ENCODE measurements at places on chromosomes 7 and 10.

- DNase-seq: no peak
Measured at GRCh38 chr7:118054529-118054928, 129.4 kb upstream of the LSM8 start.

DNA sequence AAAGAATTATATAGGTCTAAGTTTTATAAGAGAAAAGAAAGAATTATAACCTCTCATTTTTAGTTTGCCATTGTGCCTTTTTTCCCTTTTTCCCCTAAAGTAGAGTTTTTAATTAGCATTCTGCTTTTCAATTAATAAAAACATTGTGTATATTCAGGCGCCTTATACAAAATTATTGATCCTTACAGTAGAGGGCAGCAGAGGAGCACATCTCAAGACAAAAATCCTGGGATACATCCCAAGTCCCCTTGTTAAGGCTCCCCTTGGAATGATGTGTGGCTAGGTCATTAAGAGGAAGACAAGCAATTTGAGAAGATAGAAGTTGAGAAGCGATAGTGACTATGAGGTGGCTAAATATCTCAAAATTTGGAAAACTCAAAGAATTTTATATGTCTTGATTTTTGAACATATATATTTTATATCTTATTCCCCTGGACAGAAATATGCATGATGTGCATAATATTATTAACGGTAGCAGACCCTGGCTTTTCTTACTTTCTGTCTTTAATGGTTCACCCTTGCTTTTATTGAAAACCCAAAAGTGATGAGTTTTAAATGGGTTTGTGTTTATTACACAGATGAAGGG is 19.1 kb upstream of the TPK1 start:
- DNase-seq: no peak

DNA sequence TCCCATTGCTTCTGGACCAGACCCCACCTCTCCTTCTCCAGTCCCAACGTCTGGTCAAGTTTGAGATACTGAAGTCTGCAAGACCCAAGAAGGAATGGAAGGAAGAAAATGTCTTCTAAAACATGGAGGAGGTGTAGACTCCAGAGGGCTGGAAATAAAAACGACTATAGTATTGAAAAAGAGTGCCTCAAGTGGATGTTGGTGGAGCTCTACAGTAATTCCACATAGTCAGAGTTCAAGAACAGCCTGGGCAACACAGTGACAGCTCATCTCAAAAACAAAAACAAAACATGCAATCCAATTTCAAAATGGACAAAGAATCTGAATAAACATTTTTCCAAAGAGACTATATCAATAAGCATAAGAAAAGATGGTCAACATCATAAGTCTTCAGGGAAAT is 2.3 kb upstream of the PCGF6 start:
- DNase-seq: no peak

DNA sequence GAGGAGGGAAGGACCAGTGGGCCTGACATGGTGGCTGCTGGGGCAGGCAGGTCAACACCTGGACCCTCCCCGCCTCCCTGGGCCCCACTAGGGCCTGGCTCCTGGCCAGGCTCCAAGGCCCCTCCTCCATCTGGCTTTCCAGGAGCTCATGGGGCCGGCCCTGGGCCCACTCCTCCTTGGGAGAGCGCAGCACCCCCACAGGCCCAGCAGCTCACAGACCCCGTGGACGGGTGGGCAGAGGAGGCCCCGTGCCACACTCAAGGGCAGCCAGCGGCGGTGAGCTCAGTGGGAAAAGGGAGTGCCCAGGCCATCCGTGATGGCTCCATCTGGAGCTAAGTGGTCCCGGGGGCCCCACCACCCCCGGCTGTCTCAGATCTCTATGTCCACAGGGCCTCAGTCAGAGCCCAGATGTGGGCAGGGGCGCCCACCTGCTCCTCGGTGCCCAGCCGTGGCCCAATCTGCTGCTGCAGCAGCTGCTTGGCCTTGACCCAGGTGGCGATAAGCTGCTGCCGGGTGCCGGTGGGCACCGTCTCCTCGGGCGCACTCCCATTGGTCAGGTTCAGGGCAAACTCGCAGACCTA is 32.8 kb downstream of the CFAP46 start:
- no peak for DNase-seq

GRCh38 chr10:52865213-52865612 is 92.6 kb upstream of the MBL2 start:
- DNase-seq: no peak

GRCh38 chr10:77494327-77494726 is 143.3 kb downstream of the KCNMA1 start:
- no peak for DNase-seq

DNA sequence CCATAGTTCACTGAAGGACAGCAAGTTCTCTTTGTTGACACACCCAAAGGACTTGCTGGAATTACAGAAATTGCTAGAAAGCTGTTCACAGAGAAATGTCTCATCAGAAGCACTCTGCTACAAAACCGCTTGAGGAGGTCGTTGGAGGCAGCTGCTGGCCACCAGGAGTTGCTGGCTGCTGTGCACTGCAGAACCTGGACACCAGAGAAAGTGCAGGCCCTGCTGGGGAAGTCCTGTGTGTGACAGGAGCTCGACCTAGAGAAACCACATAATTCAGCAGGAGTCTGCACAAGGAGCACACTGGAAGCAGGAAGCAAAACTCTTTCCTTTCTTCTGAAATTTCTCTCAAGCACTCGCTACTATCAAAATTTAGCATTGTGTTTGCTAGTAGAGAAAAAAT is 461.5 kb upstream of the GHITM start:
- DNase-seq: no peak

DNA sequence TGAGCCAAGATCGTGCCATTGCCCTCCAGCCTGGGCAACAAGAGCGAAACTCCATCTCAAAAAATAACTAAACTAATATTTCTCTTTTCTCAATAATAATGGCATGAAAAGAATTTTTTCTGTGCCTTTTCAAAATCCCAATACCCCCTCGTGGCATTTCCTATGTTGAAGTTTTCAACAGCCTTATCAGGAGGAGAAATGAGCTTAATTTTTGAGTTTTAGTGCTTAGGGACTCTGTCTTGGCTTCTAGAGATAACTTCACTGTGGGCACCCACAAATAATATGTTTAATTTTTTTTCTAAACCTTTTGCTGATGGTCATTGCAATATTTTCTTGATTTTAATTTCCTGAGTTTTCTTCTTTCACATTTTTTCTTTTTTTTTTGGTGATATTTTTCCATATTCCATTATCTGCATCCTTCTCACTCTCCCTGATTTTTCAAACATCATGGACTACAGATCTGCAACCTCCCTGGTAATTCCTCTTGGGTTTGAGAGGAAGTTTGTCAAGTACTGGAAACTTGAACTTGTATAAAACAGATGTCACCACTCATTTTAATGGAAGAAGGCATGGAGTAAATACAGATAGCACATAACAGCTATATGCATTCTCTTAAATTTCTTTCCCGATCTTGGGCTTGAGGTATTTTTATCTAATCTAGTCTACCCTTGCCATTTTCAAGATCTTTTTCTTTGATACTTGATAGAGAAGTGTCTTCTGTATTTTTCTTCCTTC is 84.0 kb downstream of the KAT6B start:
- DNase-seq: no peak

GRCh38 chr10:37535459-37536246 is 321.8 kb downstream of the ZNF248 start:
- no peak for DNase-seq

Measured in amniotic stem cell (primary cell).